Astrocyte of the hippocampus (primary cell): ENCODE measurements at places on chromosomes 5 and 9.

GRCh38 chr5:3701694-3702093 lies 106.1 kb downstream of the IRX1 start:
- DNase-seq, result no peak

DNA sequence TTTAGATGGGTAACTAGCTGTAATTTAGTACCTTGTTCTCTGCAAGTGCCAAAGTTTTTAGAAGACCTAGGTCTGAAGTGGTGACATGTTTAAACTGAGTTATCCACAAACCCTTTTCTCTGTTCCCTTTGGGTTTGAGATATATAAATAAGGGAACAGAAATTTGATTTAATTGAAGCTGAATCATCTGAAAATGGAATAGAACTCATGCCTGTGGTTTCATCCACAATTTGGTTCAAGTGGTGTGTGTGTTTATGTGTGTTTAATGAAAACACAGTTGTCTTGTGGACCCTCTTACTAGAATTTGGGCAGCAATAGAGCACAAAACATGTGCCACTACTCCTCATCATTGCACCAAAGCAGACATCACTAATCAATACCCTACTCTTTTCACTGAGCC lies 216.9 kb downstream of the GLIS3 start:
- DNase-seq, result peak; percentile 39

DNA sequence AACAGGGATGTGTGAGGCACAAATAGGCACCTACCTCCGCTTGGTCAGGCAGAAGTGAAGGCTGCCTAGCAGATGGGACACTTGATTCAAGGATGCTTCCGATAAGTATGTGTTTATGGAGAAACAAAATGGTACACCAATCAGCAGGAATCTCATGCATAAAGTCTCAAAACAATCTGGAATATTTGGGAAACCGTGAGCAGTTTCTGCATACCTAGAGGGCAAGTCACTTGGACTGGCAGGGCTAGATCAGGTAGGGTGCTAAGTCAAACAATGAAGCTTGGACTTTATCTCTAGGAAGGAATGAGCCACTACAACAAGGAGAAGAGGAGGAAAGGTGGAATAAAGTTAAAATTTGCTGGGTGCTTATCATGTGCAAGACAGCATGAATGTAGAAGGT lies 5.5 kb downstream of the EPB41L4A start:
- DNase-seq, result no peak

GRCh38 chr5:79547429-79547822 lies 33.5 kb upstream of the HOMER1 start:
- no peak for DNase-seq

DNA sequence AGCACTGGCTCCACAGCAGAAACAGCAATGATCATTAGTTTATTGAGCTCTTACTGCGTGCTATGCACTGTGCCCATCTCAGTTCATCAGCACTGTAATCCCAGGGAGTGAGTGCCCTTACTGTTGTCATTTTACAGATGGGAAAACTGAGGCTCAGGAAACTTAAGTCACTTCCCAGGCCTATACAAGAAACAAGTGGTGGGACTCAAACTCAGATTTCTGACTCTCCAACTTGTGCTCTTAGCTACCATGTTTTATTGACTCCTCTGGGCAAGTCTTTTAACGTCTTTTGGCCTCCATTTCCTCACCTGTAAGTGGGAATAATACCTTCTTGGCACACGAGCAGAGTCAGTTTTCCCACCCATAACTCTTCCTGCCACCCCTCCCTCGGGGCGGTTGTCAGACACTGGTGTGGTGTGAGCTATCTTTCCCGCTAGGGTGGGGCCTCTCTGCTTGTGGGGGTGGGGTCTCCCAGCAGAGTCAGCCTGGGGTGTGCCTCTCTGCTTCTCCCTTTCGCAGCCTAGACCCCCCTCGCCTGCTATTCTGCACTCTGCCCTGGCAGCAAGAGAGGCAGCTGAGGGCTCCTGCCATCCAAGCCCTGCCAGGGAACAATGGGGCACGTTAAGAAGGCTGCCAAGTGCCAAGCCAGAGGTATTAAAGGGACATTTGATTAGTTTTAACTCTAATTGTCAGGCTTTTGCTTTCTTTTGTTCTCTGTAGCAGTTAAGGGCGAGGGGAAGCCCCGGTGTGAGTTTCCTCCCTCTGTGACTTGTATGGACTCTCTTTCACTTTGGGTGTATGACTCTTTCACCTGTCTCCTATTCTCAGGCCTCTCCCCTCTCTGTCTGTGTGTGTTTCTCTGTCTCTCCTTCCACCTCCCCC lies 12.1 kb downstream of the GALNT10 start:
- no peak for DNase-seq

DNA sequence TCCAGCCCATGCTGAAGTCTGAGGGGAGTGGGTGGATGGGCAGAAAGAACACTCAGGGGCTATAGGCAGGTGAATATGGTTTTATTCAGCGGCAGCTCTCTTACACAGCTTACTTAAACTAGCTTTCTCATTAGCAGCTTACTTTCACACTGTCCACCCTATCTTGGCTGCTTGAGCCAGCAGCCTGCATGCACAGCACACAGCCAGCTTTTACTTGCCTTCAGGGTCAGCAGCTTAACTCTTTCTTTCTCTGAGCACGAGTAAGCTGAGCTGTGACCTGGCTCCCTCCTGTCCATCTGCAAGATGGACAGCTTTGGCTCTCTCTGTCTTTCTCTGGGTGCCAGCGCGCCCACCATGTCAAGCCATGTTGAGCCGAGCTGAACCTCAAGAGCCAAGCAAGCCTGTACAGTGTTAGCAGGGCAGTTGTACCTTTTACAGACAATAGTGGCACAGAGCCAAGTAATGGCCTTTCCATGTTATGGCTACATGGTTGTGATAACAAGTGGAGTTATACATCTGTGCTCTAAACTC lies 1054.9 kb downstream of the PTPRD start:
- DNase-seq, result no peak

- DNase-seq, result no peak
These were observed 739.4 kb downstream of the IRX1 start for GRCh38 chr5:4335078-4335477.

- no peak for DNase-seq
These were observed 145.0 kb downstream of the EGFLAM start for GRCh38 chr5:38403406-38403805.

DNA sequence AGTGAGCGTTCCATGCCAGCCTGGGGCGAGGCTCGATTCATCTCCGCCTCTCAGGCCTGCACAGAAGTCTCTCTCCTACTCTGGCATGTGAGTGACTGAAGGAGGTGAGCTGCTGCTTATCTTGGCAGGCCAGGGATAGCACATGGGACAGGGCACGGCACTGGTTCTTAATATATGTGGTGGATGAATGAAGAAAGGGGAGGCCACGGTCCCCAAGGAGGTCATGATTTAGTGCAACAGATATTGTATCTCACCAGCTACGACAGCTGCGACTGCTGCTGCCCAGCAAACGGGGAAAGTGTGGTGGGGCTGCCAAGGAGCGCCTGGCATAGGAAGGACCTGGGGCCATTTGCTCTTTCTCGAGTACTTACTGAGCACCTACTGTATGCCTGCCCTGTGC lies 19.3 kb upstream of the MAPK9 start:
- no peak for DNase-seq

DNA sequence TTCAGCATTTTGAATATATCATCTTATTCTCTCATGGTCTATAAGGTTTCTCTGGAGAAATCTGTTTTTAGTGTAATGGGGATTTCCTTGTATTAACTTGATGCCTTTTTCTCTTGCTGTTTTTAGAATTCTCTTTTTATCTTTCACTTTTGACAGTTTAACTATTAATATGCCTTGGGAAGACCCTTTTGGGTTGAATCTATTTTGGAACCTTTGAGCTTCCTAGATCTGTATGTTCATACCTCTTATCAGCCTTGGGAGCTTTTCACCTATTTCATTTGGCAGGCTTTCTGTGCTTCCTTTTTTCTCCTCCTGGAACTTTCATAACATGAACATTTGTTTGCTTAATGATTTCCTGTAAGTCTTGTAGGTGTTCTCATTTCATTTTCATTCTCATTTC lies 22.2 kb downstream of the RCL1 start:
- no peak for DNase-seq
